ENCODE measurements at places on chromosomes 7 and 10.

DNA sequence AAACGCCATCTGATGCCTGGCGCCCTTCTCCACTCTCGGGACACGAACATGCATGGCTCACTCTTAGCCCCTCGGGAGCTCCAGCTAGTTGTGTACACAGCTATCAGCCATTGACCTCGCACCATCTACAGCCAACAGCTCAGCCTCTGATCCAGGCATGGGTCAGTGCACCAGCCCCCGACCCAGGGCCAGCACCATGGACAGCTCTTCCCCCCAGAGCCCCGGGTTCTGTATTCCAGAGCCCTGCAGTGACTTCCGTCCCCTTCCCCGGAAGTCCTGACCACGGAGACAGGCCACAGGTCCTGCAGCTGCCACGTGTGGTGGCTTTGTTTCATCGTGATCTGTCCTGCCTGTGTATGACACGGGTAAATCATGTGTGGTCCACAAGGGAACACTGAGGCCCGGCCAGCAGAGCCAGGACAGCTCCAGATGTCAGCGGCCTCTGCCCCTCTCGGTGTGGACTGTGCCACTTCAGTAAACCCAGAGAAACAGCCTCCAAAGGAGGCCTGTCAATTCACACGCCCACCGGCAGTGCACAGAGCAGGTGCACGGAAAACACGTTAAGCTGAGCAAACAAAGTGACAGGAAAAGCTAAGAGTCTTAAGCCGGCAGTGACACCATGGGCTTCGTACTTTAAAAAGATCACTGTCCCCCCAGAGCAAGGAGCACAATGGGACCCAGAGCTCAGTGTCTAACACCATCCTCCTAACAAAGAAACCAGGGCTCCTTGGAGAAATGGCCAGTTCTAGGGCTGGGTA lies 13.0 kb downstream of the STK32C start:
- DNase-seq, result no peak

DNA sequence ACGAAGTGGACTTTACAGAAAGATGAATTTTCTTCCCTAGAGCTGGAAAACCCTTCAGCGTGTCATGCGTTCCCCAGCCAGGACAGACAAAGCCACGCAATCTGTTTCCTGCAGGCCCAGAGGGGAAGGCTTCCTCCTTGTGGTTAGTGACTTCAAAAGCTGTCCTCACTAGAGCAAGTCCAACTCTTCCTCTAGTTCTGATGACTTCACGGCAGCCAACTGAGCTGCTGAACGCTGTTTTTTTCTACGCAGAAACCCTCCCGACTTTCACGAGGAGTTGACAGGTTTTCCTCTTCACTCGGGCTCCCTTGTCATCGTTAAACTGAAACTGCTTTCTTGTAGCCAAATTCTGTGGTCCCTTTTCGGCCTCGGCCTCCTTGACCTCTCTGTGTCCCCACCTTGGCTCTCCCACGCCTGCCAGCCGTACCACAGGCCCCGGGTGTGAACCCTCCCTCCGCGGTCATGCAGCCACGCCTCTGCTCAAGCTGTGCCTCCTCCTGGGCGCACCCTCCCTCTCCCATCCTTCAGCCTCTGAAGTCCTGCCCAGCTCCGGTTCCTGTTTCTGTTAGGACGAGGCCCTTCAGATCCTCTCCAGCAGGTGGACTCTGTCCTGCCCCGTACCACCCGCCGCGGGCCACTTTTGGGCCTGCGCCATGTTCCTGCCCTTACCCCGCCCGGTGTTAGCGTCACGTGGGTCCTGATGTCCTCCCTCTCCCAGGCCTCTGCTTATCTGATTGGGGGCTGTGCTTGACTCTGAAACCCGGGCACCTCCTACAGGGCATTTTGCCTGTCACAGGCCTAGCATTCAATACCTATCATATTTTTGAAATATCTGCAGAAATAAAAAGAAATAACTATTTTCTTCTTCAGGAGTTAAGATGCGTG lies 39.3 kb downstream of the CUX1 start:
- peak; percentile 72 for DNase-seq

DNA sequence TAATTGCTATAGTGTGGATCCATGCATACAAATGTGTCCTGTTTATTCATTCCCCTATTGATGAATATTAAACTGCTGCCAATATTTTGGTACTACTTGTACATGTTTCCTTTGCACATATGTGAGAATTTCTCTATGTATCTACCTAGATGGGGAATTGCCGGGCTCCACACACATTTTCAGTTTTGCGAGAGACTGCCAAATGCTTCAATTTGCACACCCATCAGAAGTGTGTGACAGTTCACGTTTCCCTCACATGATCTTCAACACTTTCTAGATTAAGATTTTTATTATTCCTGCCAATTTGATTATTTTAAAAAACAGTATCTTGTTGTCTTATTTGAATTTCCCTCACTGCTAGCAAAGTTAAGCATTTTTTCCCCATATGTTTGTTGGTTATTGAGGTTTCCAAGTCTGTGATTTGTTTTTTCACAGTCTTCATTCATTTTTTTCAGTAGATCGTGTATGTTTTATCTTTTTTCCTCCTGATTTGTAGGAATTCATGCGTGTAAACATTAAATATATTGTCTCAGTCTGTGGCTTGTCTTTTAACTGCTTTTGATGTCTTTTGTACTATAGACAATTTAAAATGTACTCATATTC lies 2.4 kb upstream of the KLF14 start:
- DNase-seq, result no peak

DNA sequence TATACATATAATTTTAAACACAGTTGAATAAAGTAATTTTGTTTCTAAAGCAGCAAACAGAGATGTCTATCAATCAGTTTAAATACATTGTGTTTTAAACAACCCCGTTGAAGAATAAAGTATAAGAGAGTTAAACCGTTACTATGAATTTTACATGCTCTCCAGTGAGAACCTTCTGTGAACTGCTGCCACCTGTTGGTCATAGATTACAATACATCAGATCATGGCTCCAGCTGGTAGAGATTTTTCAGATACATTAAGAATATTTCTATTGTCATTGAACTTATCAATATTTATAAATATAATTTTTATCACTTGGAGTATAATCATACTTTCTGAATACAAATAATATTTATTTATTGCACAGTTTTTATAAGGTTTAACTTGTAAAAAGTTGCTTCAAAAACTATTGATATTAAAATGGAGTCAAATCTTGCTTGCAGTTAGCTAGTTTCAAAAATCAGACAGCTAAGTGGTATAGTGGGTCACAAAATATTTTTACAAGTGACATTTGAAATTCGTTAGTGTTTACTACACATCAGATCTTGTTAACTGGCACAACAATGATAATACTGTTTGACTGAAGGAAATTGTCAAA lies 561.2 kb upstream of the PHF14 start:
- DNase-seq, result no peak

- no peak for DNase-seq
Observed at GRCh38 chr10:46556515-46557318, at the start of gene GPRIN2. GPRIN2 (minus strand) TSS chr10:46556658; CDS start chr10:46550736, 5,922 bp downstream.

DNA sequence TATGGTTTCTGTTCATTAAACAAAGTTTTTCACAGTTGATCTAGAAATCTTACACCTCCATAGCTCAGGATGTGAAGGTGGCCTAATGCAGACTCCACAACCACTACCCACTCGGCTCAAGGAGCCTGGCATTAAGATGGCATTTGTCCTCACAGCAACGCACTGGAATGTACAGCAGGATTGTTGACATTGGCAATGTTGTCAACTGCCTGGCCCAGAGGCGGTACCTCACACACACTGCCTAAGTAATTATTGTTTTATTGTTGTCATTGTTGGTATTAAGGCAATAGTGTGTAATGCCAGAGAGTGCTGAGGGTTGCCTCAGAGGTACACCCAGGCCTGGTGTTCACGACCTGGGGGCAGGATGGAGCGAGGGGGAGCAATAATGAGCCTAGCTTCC lies 38.3 kb downstream of the LRRC18 start:
- DNase-seq, result no peak

DNA sequence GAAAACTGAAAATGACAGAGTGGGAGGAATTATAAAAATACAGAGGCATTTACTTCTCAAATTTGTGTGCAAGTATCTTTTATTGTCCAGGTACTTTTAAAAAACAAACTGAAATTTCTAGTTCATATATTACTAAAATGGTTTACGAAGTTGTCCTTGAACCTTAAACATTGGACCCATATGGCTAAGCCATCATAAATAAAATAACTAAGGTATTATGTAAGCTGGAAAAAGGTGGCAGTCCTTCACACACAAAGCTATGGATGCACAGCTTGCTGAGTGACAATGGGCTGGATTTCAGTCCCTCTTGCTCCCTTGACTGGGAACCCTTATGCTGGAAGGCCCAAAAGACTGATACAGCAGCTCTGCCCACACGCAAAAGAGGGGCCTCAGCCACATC lies 66.1 kb downstream of the COBL start:
- no peak for DNase-seq

GRCh38 chr7:91435381-91436059 lies 171.3 kb downstream of the FZD1 start:
- DNase-seq, result no peak

DNA sequence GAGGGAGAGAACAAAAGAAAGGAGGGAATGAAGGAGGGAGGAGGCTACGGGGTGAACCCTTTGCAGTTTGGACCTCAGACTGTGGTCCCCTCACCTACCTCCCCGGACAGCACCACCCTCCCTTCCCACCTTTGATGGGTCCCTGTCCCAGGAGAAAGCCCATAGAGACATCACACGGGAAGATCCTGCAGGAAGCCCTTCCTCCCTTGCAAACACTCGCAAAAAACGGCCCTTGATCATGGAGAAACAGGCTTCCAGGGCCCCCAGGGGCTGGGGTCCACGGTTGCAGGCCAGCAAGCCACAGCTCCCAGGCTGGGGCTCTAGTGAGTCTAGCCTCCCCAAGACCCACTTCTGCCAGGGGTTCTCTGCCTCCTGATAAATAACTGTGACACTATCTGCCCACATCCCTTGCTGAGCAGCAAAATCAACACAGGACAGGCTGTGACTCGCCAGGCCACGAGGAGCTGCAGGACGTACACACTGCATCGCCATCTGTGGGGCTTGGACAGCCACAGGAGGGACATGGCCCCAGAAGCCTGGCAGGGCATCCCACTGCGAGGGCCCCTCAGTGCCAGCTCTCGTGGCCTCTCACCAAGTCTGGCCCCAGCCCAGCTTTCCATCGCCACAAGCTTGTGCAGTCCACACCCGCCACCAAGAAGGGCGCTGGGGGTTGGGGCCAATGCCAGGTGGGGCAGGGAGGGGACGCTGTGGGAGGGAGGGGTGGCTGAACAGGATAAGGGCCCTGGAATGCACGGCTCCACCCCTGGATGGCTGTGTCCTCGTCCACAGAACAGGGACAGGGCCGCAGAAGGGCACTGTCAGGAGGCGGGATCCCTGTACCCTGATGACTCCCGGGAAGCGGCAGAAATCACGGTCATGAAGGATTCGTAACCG lies 34.2 kb downstream of the PDGFA start:
- DNase-seq, result no peak

- no peak for DNase-seq
Observed at GRCh38 chr7:1593091-1593866, 23.4 kb upstream of the PSMG3 start.

DNA sequence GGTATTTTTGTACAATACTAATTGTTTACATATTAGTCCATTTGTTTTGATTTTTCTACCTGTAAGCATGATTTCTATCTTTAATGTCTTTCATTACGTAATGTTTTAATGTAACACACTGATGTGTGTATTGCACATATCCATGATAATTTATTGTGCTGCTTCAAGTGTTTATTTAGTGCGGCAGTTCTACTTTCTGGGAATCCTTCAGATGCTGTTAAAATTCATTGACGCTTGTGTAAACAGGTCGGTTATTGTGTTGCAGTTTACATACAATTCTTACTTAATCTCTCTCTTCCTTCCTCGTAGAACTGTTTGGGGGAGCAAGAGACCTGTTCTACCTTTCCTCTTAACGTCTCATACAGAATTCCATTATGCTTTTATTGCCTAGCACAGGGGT lies 6.9 kb downstream of the TMEM60 start:
- DNase-seq, result no peak

GRCh38 chr7:96899108-96899507 lies 106.2 kb upstream of the DLX6 start:
- no peak for DNase-seq

All from T-helper 2 cell (primary cell).